ENCODE measurements at places on chromosomes 11 and 22. TPM values are rescaled to one million over a fixed set of nuclear protein-coding genes. Genes with fewer than 3 reads are reported as not detected.

GRCh38 chr22:19086896-19087295, 35.3 kb downstream of the DGCR2 start:
- DNase-seq, result peak; percentile 48

DNA sequence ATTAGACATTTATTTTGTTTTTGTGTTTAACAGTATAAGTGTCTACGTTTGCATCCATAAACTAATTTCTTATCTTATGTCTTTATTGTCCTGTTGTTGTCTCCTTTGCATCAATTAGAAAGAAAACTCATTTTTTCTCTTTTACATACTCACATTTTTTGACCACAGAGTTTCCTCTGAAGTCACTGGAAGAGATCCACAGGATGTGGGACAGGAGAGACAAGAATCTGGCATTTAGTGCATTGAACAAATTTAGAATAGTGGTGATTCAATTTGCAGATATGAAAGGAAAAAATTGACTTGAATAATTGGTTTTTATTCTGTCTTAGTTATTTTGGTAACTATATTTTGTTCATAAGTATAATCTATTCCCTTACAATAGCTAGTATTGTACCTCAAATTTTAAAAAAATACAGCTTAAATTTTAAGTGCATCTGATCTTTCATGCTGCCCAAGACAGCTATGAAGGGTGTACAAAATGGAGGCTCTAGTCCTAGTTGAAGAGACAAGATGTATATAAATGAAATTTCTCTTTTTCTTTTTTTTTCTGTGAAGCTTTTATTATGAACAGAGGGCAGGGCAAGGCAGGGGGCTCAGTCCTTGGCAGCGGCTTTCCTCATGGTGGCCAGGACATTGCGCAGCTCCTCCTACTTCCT, 24.4 kb downstream of the HORMAD2 start:
- DNase-seq, result peak; percentile 18

DNA sequence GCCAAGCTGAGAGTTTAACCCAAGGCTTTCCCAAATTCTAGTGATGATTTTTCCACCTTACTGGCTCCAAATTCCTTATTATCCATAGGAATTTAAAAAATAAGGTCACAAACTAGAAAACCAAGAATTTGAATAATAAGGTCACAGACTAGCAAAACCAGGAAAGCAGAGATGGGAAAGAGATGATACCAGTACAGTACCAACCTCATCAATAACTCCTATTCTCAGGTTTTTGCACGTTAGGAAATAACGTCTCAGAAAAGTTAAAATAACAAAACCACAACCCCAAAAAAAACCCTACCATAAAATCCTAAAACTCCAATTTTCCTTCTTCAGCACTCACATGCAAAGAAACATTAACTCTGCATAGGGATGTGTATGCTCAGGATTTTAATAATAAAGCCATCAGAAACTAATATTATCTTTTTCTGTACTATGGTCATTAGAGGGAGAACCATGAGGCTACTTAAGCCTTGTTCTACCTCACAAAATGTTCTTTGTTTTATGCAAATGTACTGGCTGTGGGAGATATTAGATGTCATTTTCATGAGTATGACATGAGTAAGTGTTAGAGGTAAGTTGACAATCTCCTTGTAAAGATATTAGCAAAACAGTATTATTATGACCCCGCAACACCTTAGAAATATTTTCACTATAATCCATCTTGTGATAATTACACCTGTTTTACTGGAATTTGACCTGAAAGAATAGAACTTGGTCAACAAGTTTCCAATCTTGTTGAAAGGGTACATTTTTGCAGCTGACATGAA, 16.1 kb upstream of the EED start:
- DNase-seq, result no peak

GRCh38 chr11:65401073-65401802, 14.8 kb downstream of the FRMD8 start:
- no peak for DNase-seq

DNA sequence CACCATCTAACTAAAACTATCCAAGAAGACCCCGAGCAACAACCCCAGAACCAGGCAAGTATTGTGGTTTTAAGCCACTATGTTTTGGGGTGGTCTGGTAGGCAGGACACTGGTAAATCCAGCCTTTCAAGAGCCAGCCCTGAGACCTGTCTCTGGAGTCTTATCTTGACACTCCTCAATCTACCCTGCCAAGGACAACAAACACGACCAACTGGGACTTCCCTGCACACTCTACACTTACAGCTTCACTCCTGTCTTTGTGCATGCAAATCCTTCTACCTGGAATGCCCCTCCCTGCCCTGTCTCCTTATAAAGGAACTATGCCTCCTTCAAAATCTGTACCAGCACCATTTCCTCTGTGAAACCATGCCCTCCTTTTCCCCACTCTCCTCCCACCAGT, 107.3 kb downstream of the RPL27A start:
- no peak for DNase-seq

GRCh38 chr11:111978028-111978771, 41.1 kb downstream of the DIXDC1 start:
- DNase-seq, result no peak

Gene TBX1
- 0.17 TPM for total RNA-seq

Gene HBE1
- total RNA-seq, result 157 TPM

Gene LAYN
- total RNA-seq, result 59.2 TPM

- no peak for DNase-seq
Observed at GRCh38 chr11:105033781-105034180, 1.2 kb downstream of the CASP1 start.

DNA sequence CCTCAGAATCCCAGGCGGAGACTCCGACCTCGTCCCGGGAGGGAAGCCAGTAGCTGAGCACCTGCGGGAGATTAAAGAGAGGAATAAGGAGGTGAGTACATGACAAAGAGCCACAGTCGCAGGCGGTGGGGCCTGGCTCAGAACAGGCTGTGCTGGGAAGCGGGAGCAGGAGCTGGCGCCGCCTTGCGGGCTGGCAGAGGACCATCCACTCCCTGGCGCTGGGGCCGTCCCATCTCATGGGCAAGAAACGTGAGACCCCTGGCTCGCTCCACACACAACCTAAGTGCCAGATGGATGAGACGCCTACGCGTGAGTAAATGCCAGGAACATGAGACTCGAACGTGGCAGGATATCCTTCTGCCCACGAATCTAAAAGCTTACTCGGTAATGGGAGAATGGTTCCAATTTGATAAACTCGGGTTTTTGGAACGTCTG, 6.3 kb downstream of the CEND1 start:
- no peak for DNase-seq

DNA sequence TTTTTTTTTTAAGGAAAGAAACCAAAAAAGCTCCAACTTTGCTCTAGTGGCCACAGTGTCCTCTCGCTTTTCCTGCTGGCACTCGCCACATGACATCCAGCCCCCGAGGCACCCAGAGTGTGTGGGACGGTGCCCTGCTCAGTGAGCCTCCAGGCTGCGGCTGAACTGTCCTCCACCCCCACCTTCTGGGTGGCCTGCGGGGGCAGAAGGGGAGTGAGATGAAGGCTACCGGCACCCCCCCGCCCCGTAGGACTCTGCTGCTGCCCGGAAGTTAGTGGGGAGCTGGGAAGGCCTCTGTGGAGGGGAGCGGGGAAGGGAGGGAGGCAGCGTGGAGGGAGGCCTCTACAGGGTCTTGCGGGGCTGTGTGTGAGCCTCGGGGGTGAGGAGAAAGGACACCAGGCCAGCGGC, 264.4 kb downstream of the CTTN start:
- DNase-seq, result no peak

Gene PKNOX2
- not detected for total RNA-seq

- DNase-seq, result no peak
Observed at GRCh38 chr11:123899792-123900191, 2.2 kb upstream of the OR8D4 start.

DNA sequence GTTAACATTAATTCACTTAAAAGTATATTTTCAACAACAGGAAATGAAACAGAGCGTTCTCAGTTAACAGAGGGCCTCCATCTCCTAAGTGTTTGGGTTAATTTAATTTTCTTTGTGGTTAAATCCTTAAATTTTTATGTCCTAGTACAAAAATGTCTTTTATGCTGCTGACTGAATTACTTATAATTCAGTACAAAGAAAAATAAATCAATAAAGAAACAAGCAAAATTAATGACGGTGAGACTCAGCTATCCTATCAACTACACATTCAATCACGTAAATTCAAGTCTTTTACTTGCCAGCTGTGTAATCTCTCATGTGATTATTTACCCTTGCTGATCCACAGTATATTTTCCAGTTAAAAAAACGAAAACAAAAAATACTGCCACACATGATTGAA, 81.4 kb downstream of the BBOX1 start:
- no peak for DNase-seq

Gene PYGM
- total RNA-seq, result 0.02 TPM

Gene TMEM134
- 6.9 TPM for total RNA-seq

DNA sequence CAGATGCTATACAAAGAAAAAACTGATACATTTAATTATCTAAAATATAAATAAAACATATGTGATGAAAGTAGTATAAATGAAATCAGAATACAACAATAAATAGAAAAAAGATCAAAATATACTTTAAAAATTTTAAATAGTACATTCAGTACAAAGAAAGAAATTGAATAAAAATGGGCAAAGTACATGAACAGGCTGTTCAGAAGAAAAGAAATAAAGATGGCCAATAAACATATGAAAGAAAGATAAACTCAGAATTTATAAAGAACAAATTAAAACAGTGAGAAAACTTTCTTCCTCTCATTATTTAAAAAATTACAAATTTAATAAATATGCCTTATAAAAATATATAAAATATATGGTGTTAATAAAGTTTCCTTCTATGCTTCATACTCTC, 50.5 kb upstream of the AMOTL1 start:
- no peak for DNase-seq

Gene MOGAT2
- total RNA-seq, result not detected

DNA sequence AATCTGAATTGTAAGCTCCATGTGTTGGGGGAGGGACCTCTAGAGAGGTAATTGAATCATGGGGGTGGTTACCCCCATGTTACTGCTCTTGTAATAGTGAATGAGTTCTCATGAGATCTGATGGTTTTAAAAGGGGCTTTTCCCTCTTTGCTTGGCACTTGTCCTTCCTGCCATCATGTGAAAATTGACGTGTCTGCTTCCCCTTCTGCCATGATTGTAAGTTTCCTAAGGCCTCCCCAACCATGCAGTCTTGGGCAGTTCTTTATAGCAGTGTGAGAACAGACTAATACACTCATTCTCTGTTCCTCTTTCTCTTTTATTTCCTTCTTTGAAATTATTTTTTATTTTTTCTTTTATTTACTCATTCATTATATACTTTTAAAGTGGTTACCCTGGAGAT, 239.4 kb downstream of the CSNK2A3 start:
- DNase-seq, result no peak

Gene GSTT2
- total RNA-seq, result 1.5 TPM

Gene UPB1
- not detected for total RNA-seq

GRCh38 chr11:126113963-126114362, 51.3 kb upstream of the CDON start:
- DNase-seq, result no peak

GRCh38 chr22:47154621-47155081, 392.2 kb downstream of the TBC1D22A start:
- DNase-seq, result peak; percentile 85

Gene OR56B1
- total RNA-seq, result not detected

Gene C22orf15
- total RNA-seq, result 1.1 TPM

Gene LIF
- total RNA-seq, result 8.8 TPM

- no peak for DNase-seq
Observed at GRCh38 chr11:11022125-11022730, 164.4 kb upstream of the ZBED5 start.

DNA sequence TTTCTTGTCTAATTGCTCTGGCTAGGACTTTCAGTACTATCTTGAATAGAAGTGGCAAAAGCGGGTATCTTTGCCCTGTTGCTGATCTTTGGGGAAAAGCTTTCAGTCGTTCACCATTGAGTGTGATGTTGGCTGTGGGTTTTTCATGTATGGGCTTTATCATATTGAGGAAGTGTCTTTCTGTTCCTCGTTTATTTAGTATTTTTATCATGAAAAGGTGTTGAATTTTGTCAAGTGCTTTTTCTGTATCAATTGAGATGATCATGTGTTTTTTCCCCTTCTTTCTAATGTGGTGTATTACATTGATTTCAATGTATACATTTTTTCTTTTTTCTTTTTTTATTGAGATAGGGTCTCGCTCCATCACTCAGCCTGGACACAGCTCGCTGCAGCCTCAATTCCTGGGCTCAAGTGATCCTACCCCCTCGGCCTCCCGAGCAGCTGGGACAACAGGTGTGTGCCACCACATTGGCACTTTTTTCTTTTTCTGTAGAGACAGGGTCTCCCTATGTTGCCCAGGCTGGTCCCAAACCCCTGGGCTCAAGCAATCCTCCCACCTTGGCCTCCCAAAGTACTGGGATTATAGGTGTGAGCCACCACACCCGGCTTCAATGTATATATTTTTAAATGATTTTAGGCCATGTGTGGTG, 5.3 kb upstream of the GNB1L start:
- no peak for DNase-seq

GRCh38 chr11:36619502-36619901, 21.5 kb upstream of the RAG2 start:
- no peak for DNase-seq

Gene GCAT
- 13.4 TPM for total RNA-seq

DNA sequence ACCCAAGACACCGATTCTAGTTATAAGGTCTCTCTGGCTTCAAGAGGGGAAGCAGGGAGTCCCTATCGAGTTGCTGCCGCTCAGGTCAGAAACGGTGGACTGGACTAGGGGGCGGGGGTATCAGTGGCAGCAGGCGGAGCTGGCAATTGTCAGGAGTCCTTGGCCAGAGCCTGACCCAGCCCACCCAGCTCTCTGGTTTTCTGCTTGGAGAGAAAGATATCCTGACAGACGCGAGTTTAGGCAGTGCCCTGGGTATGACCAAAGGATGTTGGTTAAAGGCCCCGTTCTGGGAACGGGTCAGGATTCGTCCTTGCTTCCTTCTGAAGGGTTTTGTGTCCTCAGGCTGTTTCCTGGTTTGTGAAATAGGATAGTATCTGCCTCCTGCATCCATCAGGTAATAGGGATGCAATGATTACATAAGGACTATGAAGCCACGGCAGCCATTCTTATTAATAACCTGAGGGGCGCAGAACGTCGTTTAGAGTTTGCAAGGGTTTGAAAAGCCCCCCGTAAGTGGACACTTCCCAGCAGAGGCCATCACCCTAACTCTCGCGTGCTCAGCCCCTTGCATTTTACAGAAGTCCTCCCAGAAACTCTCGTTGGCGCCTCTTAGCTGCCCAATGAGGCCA, 700 bp upstream of the DEPDC5 start:
- DNase-seq, result no peak

Gene ZNF280A
- 2.6 TPM for total RNA-seq

DNA sequence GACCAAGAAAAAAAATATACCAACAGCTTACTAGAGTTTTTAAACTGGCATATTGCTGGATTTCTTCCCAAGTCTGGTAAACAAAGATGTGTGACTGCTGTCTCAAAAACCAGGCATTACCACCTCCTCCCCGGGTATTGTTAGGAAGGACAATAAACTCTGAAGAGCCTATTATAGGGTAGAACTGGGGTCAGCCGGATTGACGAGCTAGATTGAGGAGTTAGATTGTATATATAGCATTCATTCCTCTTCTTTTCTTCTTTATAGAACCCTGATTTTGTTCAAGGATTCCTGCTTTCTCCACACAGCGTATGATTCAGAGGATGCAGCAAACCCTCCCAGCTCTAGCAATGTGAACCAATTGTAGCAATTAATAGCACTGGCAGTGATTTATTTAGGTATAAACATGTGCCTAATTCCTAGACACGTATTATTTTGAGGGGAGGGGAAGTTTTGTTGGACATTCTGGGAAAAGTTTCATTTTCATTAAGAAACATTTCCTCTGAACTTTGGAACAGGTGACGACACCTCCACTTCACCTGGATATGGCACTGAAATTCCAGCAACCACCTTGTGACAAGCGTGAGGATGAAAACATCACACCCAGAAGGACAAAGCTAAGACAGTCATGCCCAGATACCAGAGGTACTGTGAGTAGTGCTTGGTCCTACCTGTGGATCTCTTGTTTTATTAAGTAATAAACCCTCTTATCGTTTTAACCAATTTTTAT, 679.4 kb upstream of the KIRREL3 start:
- DNase-seq, result no peak

Measured in HT1080 (cell line).